ENCODE measurements at places on chromosomes 1 and 21. TPM values are rescaled to one million over a fixed set of nuclear protein-coding genes. Genes with fewer than 3 reads are reported as not detected.
A peak's percentile ranks its signal among the peaks of the same experiment; 100 is the strongest.

- peak; percentile 47 for DNase-seq
- peak overlapping the region; percentile 39 for H3K4me3 ChIP-seq
- no peaks in the 10 kb centered on the region for H3K36me3 ChIP-seq
- H3K27me3 ChIP-seq: no peaks in the 10 kb centered on the region
These were observed 690.4 kb downstream of the USP25 start for GRCh38 chr21:16420031-16420724.

DNA sequence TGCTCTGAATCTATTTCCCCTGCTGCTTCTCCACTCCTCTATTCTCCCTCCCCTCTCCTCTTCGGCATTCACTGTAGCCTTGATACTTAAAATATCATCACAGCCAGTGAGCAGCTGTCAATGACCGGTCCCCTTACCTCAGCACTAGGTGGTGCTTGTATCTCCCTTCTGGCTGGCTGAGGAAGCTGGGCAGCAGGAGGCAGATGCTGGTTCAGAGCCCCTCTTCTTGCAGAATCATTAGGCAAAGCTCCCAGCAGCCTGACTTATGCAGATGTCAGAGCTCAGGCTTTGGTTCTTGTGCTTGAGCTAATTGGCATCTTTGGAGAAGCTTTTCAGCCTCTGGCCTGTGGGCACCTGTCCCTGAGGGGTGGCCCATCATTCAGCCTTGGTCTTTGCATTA is 31.9 kb upstream of the KCNA2 start:
- H3K36me3 ChIP-seq: no peaks in the 10 kb centered on the region
- no peaks in the 10 kb centered on the region for H3K27me3 ChIP-seq
- H3K4me3 ChIP-seq: no peak overlapping the region
- no peak overlapping the region for H3K27ac ChIP-seq

GRCh38 chr1:193697776-193698175 is 511.4 kb upstream of the B3GALT2 start:
- H3K36me3 ChIP-seq: no peaks in the 10 kb centered on the region
- DNase-seq: no peak
- no peaks in the 10 kb centered on the region for H3K27me3 ChIP-seq
- H3K27ac ChIP-seq: no peak overlapping the region
- H3K4me1 ChIP-seq: no peaks in the 10 kb centered on the region
- H3K4me3 ChIP-seq: no peak overlapping the region

SLFNL1 gene
- total RNA-seq: 31.3 TPM

Data from uterus (tissue), 4 donors.